Effector memory CD8-positive, alpha-beta T cell (primary cell): ENCODE measurements at places on chromosomes 7 and 10.

DNA sequence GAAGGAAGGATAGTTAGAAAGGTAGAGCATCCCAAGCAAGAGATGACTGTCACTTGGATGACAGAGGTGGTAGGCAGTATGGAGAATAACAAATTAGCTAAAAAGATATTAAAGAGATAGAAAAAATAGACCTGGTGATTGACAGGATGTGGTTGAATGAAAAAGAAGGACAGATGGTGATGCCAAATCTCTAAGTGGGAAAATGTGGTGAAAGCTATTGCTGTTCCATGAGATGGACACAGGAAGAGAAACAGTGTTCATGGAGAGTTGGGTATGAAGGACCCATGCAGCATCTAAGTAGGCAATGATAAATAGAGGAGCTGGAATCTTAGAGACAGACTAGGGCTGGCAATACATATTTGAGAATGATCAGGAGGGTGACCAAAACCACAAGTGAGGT, 30.7 kb downstream of the FAM13C start:
- DNase-seq: no peak

DNA sequence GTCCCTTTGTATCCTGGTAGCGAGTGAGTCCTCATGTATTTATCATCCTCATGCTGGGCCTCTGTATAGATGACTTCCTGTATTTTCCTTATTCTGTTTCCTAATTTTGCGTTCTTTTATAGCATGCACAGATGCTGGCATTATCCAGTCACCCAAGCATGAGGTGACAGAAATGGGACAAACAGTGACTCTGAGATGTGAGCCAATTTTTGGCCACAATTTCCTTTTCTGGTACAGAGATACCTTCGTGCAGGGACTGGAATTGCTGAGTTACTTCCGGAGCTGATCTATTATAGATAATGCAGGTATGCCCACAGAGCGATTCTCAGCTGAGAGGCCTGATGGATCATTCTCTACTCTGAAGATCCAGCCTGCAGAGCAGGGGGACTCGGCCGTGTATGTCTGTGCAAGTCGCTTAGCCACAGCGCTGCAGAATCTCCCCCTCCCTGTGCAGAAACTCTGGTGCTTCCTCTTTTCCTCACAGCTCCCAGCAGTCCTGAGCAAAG, 183.1 kb upstream of the PRSS58 start:
- no peak for DNase-seq

DNA sequence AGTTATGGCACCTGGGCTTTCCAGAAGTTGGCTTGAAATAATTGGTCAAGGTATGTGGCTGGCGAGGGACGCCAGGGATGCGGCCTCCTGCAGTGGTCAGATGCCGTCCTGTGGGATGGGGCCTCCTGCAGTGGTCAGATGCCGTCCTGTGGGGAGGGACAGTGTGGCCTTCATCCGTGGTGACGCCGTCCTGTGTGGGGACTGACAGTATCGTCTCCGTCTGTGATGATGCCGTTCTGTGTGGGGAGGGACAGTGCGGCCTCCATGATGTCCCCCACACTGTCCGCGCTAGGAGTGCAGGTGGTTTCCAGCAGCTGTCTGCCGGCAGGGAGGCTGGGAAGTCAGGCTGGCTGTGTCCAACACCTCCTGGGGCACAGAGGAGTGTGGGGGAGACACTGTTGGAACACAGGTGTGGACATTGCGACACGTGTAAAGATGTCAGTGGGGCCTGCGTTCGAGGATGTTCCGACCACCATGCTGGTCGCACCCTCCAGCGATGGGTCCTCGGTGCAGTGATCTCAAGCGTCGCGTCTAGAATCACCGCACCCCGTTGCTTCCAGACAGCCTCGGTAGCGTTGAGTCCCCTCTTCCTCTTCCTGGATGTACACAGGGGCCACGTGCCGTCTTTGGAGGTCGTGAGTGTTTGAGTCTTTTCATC, 52.6 kb downstream of the INPP5A start:
- DNase-seq: no peak

- no peak for DNase-seq
Observed at GRCh38 chr7:2025188-2025587, 207.6 kb downstream of the MAD1L1 start.

GRCh38 chr10:123518765-123519164, 147.4 kb upstream of the GPR26 start:
- DNase-seq: no peak

GRCh38 chr10:106106114-106106513, 1058.4 kb downstream of the SORCS1 start:
- no peak for DNase-seq

DNA sequence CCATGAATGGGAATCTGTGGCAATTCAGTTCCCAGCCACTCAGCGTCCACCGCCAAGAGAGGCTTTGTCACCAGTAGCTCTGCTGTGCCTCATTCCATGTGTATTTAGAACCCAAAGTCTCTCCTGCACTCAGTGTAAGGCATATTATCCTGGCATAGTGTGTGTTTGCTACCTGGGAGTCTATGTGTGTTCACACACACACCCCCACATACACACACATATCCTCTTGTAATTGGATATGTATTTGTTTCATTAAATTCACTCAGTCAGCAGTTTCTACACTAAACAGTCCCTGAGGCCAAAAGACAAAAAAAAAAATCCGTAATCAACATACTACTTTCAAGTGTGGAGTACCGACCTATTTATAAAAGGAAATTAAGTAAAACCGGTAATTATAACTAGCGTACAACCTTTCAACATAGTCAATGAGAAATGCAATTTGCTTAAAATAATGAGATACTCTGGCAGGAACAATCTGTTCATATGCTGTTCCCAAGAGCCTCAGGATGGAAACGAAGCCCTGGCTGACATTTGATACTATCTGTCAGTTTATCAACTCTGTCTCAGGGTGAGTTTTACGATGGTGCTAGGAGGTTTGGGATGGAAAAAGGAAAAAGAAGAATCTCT, 425.8 kb upstream of the CELF2 start:
- no peak for DNase-seq

GRCh38 chr10:126565441-126565840, 105.1 kb downstream of the C10orf90 start:
- DNase-seq: no peak

- DNase-seq: no peak
Observed at GRCh38 chr10:60444494-60445064, 54.9 kb upstream of the ANK3 start.

DNA sequence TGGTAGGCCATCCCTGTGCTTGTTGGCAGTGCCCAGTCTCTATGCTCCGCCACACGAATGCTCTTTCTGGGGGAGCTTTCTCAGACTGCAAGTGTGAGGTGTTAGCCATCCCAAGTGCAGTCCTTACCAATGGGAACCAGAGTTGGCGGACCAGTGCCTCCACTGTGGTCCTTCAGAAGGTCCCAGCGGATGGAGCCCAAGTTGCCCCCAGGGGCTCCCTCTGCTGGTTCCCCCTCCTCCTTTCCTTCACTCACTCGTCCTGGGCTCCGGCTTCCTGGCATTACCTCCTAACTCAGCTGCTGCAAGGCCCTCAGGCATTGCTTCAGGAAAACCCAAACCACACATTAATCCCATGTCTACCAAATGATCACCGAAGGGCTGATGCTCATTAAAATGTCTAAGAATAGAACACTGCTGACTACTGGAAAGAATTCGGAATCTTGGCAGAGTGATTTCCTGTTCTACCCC, 139.8 kb downstream of the CUBN start:
- no peak for DNase-seq

DNA sequence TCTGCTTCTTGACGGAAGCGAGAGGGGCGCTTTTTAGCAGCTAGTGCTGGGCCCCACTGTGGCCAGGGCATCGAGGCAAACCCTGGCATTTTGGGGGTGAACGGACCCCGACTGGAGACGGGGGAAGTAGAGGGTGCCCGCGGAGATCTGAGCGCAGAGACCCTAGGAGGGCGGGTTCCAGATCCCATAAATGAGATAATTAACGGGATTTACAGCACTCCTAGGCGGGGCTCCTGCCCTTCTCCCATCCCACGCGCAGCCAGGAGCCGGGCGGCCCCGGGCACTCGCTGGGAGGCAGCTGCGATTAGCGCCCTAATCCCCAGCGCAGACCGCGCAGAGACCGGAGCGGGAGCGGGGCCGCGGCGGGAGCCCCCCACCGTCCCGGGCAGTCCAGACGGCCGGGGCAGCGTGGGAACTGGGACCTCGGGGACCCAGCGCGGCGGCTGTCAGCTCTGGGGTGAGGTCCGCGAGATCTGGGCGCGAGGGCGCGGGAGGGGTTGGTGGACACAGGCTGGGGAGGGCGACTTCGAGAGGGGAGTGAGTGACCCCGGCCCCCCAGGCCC, 735 bp downstream of the JCAD start:
- no peak for DNase-seq

- peak; percentile 59 for DNase-seq
Observed at GRCh38 chr7:105352018-105352612, 36.6 kb downstream of the SRPK2 start.
